ENCODE measurements at places on chromosomes 5 and 9.

- DNase-seq: no peak
Measured at GRCh38 chr5:161547738-161548486, 1.4 kb upstream of the GABRB2 start.

- peak; percentile 2 for DNase-seq
Measured at GRCh38 chr9:134617836-134618162, 23.8 kb upstream of the COL5A1 start.

DNA sequence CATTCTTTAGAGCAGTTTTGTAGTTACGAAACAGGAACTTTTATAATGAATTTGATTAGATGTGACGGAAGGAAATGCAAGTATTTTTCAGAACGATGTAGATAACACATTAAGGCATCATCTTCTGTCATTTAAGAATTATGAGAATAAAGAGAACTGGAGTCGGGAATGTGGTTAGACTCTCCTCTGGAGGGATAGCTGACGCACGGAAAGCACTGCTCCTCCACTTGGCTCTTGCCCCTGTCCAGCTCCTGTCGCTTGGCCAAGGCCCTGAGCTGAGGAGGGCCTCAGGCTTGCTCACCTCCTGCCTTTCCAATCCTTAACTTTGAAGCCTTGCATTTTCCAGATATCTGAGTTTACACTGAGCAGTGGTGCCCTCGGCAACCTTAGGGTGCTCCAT lies 60.5 kb downstream of the MAP1B start:
- no peak for DNase-seq

GRCh38 chr5:179123109-179123426 lies 62.9 kb downstream of the ZNF354C start:
- DNase-seq: no peak

GRCh38 chr5:89015409-89015808 lies 132.4 kb upstream of the MEF2C start:
- DNase-seq: no peak

DNA sequence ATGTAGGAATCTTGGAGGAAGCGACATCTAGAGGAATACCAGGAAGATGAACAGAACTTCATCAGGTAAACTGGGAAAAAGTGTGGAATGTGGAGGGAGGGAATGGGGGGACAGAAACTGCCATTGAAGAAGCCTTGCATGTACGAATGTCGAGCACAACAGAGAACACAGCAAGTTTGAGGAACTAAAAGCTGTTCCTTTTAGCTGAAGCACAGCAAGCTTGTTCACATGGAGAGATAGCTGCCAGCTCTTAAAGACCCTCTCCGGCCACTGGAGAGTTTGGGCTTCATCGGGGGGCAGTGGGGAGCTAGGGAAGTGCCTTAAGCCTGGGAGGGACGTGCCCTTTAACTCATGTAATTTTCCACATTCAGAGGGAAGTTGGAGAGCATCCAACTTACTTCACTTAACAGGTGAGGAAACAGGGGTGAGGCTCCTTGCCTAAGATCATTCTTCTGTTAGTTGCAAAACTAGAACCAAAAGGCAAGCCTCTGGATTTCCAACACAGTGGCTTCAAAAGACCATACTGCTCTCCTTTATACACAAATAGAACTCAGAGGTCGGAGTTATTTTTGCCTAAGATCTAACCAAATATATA lies 2.3 kb upstream of the CYFIP2 start:
- DNase-seq: no peak

DNA sequence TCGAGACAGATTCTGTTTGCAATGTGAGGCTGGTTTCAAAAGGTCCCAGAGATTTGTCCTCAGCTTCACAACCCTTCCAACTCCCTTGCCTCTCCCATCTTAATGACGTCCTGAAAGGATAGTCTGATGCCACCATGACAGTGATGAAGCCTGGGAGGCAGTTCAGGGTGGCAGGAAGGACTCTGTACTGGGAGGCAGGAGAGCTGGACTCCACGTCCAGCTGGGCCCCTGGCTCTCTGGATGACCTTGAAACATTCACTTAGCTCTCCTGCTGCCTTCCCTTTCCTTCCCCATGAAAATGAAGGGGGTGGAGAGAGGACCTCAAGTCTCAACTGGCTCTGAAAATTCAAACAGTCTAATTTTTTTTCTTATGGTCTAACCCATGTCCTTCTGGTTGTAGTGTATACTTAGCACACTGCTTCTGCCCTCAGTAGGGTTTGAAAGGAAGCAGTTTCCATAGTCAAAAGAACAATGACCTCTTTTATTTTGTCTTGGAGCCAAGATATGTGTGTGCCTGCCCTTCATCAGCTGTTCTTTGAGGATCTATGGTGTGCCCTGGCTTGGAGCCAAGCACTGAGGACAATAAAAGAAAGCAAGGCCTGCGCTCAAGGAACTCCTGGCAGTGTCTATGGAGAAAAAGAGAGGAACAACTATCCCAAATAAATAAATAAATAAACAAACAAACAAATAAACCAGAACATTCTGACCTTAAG lies 188.3 kb downstream of the GRIA1 start:
- DNase-seq: no peak

Measured in WERI-Rb-1 (cell line).